DMS79 treated with DMSO at 0.1 percent for 48 hours (cell line): ENCODE measurements at places on chromosomes 6 and 20.

GRCh38 chr6:155448668-155449449 lies 6.8 kb downstream of the NOX3 start:
- peak; percentile 56 for DNase-seq

GRCh38 chr6:159278626-159279025 lies 109.4 kb downstream of the FNDC1 start:
- DNase-seq, result no peak

DNA sequence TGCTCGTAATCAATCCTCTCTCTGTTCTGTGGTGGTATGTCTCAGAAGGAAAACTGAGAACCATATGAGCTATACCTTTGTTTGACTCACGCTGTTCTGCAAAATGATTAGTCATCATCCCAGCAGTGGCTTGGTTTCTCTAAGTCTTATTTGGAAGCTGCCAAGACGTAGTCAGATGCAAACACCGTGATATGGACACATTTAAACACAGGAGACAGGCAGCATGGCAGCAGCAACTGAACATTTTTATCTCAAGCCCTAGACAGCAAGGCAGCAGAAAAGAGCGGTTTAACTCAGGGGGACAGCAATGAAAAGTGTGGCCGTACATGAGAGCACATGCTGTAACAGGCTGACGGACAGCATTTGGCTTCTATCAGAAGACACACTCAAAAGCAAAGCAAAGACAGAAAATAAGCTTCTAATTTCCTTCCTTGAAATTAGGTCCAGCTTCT lies 1295.1 kb downstream of the EPHA7 start:
- DNase-seq, result no peak

GRCh38 chr6:78611886-78612480 lies 255.4 kb upstream of the IRAK1BP1 start:
- no peak for DNase-seq

DNA sequence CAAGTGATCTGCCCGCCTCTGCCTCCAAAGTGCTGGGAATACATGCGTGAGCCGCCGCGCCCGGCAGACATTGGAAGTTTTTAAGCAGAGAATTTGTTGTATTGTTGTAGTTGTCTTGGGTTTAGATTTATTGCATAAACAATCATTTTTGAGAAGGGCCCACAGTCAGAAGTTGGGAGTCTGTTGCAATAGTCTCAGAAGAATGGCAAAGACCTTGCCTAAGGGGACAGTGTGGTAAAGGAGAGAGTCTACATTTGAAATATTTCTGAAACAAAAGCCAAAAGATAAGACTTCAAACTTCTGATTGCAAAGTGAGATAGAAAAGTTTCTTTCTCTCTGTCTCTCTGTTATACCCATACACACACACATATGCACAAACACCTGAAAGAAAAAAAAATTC lies 22.5 kb downstream of the HFE start:
- DNase-seq, result no peak

- no peak for DNase-seq
Measured at GRCh38 chr6:77466451-77467437, 3.5 kb upstream of the HTR1B start.

DNA sequence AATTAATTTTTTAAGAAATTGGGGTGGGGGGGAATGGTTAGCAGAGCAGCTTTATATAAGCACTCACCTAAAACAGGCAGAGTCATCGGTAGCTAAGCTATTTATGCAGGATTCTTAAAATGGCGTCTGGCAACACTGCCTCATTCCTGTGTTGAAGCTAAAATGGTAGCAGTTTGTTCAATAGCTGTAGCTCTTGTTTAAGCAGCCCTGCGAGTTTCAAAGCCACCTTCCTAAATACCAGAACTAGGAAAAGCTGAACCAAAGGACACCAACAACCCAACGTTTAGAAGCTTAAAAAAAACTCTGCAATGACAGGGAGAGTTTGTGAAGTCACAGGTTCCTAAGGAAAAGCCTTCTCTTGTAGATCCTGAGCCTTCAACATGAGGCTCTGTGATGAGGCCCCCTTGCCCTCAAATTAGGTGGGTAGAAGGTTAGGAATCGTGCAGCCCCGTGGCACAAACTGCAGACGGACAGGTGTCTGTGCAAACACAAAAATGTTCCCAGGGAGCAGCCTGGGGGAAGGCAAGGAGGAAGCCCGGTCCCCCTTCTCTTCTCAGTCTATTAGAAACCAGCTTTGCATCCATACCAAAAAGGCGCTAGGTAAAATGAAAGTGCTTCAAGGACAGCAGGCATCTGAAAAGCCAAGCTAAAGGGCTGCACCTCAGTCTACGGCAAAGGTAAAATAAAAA lies 4.7 kb downstream of the ZMYND8 start:
- peak; percentile 53 for DNase-seq

GRCh38 chr6:88722686-88723085 lies 240.7 kb downstream of the RNGTT start:
- no peak for DNase-seq

- DNase-seq, result no peak
Measured at GRCh38 chr20:62959101-62959971, 6.8 kb downstream of the SLC17A9 start.

DNA sequence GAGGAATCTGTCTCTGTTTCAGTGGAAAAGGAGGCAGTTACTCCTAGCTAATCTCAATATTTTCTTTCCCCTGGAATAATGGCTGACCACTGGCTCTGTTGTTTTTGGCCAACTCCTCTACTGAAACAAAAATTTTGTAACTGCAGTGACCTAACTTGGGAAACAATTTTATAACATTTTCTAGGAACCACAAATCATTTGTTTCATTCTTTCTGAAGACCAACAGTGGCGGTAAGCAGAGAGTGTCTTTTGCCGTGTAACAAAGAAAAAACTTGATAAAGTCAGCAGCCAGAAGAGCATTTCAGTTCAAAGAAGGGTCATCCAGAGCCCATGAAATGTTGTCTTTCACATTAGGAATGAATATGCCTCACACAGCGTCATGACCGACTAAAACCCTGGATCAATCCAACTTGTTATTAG lies 11.8 kb upstream of the BFSP1 start:
- DNase-seq, result no peak

GRCh38 chr6:125004198-125004597 lies 42.0 kb downstream of the RNF217 start:
- DNase-seq, result peak; percentile 50

- DNase-seq, result no peak
Measured at GRCh38 chr6:153130515-153131036, 506 bp downstream of the RGS17 start.

- DNase-seq, result no peak
Measured at GRCh38 chr6:5942591-5942990, 64.1 kb downstream of the NRN1 start.

GRCh38 chr6:97805596-97805995 lies 522.6 kb upstream of the MMS22L start:
- no peak for DNase-seq

- no peak for DNase-seq
Measured at GRCh38 chr6:42147138-42147562, 4.7 kb upstream of the C6orf132 start.

GRCh38 chr6:39865011-39865888 lies 69.0 kb downstream of the MOCS1 start:
- DNase-seq, result no peak

DNA sequence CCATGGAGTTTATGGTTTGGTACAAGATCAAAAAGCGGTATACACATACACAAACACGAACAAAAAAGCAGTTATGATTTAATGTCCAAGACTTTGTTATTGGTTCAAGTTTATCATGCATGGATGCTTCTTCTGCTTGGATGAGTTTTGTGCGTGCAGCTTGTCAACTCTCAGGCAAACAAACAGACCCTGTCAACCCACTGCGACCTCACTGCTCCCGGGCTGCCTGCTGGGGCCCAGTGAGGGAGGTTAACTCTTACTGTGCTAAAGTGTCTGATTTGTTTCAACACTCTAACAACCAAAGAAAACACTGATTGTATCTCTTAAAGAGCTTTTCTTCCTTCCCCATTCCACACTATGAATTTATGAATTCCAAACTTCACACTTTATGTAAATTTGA lies 26.8 kb upstream of the DDR1 start:
- DNase-seq, result no peak

GRCh38 chr6:33875696-33876095 lies 71.9 kb upstream of the MLN start:
- peak; percentile 24 for DNase-seq

DNA sequence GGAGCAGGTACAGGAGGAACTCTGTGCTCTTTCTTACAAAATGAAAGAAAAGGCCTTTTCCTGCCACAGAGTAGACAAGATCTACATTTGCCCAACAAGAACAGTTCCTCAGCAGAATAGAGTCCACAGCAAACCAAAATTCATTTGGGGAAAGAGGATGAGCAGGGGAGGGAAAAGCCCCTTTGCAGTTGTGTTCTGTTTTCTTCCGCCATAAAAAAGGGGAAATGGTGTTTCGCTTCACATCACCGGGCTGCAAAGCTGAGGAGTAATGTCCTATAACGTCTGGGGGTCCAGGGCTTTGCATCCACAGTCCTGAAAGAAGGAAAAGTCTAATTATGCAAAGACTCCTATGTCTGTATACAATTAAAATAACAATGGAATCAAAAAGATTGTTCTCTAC lies at the start of gene GPR31:
GPR31 (minus strand) TSS at position 118 of the 400 bp plus-strand sequence. CDS start 149 bp downstream, outside the sequence.
- no peak for DNase-seq

DNA sequence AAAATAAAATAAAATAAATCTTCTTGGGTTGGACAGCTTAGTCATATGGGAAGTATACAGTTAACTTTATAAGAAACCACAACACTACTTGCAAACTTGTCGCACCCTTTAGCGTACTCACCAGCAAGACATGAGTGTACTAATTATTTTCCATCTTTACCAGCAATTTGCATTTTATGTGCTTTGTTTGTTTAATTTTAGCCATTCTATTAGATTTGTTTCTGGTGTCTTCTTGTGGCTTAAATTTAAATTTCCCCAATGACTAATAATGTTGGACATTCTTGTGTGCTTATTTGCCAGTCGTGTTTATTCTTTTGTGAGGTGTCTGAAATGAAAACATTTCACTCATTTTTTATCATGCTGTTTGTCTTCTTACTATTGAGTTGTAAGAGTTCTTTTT lies 1172.2 kb upstream of the CITED2 start:
- DNase-seq, result no peak

- no peak for DNase-seq
Measured at GRCh38 chr6:158437571-158437970, 122.3 kb upstream of the TMEM181 start.

DNA sequence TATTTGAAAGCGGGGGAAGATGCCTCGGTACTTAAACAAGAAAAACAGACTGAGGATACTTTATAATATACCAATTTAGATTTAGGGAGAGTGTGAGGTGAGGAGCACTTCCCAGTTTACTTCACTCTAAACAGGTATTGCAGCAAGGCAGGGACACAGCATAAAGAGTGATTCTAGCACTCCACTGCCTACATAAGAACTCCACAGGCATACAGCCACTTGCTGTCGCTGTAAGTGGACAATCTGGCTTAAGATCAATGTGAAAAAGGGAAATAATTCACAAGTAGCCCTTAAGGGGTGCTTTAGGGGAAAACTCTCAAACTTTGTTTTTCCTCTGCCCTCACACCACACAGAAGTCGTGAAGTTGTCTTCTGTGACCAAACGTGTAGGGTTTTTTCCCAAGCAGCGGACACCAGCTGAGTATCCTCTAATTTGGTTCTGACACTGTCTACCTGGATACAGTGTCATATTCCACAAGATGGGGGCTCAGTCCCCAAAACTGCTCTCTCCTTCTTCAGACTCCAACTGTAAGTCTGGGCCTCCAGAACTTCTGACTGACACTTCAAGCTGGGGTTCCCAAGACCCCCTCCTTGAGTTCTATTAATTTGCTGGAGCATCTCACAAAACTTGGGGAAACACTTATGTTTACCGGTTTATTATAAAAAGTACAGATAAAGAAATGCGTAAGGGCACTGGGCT lies 9.3 kb downstream of the ADNP start:
- DNase-seq, result no peak

GRCh38 chr6:34953061-34954025 lies 64.3 kb downstream of the ANKS1A start:
- peak; percentile 37 for DNase-seq

DNA sequence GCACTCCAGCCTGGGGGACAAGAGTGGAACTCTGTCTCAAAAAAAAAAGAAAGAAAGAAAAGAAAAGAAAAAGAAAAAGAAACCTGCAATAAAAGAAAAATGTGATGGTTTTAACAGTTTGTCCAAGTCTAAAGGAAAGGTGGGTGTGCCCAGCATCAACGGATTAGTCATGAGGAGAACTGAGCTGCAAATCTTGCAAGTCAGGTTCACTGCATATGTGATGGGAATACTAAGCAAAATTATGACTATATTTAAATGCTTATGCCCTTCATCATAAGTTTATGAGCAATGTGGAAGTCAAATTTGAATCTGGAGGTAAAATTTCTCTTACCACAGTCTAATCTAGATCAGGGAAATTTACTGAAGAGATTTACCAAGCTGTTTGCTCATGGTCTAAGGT lies 13.1 kb upstream of the CDK19 start:
- DNase-seq, result no peak

DNA sequence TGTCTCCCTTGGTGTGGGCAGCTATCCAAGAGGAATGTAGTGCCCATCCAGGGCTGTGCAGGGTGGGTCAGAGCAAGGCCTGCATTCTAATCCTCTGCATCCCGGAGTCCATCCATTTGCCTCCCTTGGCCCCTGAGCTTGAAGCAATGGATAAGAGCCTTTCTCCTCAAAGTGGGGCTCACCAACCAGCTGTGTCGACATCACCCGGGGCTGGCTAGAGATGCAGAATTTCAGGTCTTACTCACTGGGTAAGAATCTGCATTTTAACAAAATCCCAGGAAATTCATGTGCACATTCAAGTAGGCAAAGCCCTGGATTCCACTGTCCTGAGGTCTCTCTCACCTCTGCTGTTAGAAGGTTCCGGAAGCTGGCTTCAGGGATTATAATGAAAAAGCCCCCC lies 95.3 kb downstream of the MDGA1 start:
- no peak for DNase-seq

DNA sequence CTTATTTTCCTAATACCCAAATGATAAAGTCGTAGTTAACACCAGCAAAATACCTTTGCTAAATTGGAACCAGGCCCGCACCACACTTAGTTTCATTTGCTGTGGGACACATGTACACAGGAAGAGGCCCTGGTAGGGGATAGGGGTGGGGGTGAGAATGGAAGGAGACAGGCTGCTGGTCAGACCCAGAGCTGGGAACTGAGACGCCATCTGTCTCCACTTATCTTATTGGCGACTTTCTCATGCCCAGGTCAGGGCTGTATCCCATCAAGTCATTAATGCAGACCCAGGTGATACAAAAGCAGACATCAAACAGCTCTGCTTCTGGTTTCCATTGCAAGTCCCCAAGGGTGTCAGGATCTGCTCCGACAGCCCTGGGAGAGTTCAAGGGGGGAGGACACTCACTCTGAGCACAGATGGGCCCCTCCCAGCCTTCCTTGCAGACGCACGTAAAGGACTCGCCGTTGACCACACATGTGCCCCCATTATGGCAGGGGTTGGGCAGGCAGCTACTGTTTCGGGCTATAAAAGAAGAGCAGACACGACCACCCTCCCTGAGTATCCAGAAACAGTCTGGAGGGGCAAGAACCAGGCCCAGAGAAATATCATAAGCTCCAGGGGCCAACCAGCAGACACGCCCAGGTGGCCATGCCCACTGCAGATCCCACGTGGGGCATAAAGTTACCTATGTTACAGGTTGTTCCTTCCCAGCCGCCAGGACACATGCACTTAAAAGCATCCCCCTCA lies 29.2 kb downstream of the JAG1 start:
- DNase-seq, result no peak
